ENCODE measurements at places on chromosomes 1 and 21.

DNA sequence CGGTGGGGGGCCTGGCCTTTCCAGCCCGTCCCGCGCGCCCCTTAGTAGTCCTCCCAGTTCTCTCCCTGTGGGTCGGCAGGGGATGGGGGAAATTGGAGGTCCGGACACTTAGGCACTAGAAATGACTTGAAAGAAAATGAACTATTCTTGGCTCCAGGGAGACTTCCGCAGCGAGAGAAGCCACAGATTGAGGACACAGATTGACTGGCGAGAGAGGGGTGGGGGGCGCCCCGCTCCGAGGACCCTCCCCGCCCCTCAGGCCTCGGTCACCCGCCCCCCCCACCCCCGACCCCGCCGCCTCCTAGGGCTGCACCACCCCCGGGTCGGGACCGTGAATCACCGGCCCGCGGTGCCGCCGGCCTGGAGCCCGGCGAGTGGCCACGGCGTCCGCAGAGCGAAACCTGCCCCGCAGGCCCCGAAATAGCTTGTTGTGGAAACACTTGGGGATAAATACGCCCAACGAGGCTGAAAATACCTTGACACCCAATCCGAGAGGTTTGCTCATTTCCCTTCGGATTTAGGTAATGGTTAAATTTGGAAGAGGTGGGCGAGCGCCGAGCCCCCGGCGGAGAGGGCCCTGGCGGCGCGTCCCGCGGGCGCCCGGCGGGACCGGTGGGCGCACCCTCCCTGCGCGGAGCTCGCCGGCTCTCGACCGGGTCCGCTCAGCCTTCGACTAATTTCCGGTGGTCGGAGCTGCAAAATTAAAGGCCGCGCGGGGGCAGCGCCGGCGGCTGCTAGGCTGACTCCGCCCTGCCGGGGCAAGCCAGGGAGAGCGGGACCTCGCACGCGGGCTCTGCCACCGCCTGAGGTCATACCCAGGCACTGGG is at the start of gene GFI1:
Gene GFI1, minus strand, starts transcription at position 675 of the 827 bp plus-strand sequence. CDS start 3,438 bp downstream, outside the sequence.
- peak; percentile 29 for DNase-seq

DNA sequence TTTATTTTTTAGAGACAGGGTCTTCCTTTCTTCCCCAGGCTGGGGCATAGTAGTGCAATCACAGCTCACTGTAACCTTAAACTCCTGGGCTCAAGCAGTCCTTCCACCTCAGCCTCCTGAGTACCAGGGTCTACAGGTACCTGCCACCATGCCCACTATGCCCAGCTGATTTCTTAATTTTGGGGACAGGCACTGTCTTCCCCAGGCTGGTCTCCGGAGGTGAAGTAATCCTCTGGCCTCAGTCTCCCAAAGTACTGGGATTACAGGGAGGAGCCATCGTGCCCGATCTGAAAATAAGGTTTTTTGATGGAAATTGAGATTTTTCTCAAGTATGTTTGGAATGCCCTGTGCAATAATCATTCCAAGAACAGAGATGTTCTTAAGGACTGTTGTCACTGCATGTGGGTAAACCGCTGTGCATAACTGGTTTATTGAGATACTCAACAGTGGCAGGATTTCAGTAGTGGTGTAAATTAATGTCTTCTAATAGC is 934 bp upstream of the MSH4 start:
- DNase-seq: no peak

GRCh38 chr1:164369698-164370365 is 189.2 kb upstream of the PBX1 start:
- DNase-seq: no peak

GRCh38 chr1:153057375-153057774 is at the start of gene SPRR2A:
Gene SPRR2A, minus strand, starts transcription at chr1:153057512. Its CDS starts 777 bp downstream, at chr1:153056735.
- no peak for DNase-seq

DNA sequence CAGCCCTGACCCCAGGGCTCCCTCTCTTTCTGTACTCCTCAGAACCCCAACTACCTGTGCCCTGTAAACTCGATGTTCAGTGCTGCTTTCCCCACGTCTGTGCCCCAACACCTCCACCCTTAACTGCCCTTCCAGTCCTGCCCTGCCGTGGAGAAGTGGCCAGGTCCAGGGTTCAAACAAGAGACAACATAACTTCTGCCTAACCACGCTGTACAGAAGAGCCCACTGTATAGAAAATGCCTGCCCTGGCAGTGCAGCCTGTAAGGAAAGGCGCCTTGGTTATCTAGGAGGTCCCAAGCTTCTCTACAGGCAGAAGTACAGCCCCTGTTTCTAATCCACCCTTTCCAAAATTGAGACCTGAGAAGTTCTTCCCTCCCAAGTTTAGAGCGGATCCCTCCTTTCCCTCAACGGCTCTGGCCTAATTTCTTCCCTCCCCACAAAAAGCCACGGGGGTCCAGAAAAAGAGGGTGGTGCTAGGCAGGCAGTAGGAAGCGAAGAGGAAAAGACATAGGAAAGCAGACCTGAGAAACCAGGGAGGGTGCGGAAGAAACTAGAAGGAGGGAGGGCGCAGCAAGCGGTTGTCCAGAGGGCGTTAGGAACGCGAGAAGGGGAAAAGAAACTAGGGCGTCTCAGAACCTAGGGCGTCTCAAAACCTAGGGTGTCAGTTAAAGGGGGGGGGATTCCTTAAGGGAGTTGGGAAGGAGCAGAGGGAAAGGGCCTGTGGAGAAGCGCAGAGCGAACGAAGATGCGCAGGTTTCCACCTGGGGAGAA is 3.2 kb downstream of the DMRTA2 start:
- DNase-seq: no peak

DNA sequence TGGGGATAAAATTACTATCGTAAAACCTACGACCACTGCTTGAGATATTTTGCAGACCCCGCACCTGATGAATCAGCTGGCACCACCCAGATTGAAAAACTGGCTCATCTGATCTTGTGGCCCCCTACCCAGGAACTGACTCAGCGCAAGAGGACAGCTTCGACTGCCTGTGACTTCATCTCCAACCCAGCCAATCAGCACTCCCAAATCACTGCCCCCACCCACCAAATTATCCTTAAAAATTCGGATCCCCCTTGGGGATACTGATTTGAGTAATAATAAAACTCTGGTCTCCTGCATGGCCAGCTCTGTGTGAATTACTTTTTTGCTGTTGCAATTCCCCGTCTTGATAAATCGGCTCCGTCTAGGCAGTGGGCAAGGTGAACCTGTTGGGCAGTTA is 81.4 kb downstream of the EDEM3 start:
- DNase-seq: no peak

DNA sequence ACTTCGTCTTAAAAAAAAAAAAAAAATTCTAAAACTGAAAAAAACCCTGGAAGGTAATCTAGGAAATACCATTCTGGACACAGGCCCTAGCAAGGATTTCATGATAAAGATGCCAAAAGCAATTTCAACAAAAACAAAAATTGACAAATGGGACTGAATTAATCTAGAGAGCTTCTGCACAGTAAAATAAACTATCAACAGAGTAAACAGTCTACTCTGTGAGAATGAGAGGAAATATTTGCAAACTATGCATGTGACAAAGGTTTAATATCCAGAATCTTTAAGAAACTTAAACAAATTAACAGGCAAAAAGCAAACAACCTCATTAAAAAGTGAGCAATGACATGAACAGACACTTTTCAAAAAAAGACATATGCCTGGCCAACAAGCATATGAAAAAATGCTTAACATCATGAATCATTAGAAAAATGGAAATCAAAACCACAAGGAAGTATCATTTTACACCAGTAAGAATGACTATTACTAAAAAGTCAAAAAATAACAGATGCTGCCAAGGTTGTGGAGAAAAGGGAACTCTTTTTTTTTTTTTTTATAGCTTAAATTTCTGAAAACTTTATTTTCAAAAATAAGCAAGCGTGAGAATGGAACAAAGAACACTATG is 29.4 kb upstream of the RNPC3 start:
- no peak for DNase-seq

DNA sequence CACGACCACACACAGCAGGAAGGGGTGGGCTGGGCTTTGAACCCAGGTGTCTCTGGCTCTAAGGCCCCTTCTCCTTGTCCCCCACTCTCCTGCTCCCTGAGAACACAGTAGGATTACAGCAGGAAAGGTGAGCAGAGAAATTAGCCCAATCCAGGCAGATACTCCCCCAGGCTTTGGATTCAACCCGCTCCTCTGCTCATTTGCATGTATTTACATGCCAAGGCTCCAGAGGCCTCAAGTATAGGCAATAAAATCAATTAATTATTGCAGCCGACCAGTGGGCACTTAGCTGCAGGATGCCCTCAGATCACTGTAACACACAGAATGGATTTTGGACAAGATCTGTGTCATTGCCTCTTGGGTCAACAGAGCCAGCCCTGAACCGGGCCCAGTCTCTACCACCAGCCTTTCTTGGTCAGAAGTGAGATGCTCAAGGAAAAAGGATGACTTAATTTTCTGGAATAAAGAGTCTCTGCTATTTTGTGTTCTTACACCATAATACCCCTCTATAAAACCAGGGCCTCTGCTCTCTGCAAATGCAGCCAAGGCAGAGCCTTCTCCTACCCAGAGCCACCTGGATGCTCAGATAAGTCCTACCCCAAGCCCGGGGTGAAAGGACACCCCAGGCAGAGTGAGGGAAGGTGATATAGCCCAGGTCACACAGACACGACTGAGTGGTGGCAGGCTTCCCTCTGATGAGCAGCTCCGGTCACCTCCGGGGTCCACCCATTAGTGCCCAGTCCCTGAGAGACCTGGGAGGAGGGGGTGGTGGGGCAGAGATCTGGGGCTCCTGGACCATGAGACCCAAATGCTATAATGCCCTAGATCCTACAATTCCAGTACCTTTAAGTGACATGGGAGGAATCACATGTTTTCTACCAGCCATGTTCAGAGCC is 28.9 kb downstream of the MATN1 start:
- DNase-seq: no peak

DNA sequence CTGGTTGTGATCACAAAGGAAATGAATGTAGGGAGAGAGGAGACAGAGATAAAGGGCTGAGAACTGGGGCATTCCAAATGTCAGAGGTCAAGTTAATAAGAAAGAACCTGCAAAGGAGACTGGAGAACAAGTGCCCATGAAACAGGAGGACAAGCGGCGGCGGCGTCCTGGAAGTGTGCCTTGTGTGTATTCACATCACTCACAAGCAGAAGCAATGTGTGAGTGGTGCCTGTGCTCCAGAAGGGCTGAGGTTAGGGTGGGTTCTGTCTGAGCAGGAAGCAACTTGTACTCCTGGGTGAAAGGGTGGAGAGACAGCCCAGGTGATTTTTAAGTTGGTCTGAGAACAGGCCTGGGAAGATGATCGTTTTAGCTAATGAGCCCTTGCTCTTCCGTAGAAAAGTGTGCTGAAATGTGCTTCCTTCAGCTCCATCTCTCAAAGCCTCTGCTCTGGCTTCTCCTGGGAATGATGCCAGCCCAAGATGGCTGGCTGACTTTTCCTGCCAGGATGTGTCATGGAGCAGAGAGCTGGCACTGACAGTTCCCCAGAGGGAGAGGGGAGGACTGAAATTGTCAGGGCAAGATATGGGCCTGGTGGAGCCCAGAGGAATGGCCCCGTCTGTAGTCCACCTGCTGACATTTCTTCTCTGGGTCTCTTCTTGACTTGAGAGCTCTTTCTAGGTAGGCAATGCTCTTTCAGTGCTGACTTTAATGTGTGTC is 25.1 kb upstream of the PLEKHA6 start:
- peak; percentile 62 for DNase-seq

DNA sequence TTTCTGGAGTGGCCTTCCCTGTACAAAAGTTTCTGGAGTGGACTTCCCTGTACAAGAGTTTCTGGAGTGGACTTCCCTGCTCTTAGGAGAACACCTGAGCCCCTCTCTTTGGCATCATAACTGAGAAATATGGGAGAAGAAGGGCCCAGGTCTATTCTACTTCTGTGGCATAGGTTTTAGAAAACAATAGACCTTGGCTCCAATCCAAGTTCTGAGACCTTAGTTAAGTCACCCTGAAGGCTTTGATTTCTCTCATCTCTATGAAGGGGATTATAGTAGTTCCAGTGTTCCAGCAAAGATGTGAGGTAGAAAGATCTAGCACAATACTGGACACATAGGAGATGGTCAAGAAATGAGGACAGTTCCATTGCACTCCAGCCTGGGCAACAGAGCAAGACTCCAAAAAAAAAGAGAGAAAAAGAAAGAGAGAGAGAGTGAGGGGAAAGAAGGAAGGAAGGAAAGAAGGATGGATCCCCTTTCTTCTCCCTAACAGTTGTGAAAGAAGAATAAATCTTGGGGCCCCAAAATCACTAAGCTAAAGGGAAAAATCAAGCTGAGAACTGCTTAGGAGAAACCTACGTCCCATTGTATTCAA is 13.3 kb upstream of the EIF4G3 start:
- DNase-seq: no peak

DNA sequence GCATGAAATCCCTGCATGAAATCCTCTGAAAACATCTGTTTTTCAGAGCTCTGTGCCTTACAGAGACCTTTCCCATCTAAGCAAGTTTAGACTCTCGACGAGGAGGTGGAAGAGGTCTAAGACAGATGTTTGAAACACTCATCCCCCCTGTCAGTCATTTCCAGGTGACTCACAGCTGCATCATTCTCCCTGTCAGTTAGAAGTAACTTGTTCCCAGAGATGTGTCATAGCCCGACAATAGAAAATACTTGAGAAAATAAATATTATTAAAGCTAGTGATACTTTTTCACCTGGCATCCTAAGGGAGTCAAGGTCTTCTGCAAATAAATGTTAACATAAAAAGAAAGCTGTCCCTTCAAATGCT is 41.6 kb upstream of the SEC16B start:
- no peak for DNase-seq

- no peak for DNase-seq
Observed at GRCh38 chr1:59282951-59283350, 13.9 kb upstream of the FGGY start.

DNA sequence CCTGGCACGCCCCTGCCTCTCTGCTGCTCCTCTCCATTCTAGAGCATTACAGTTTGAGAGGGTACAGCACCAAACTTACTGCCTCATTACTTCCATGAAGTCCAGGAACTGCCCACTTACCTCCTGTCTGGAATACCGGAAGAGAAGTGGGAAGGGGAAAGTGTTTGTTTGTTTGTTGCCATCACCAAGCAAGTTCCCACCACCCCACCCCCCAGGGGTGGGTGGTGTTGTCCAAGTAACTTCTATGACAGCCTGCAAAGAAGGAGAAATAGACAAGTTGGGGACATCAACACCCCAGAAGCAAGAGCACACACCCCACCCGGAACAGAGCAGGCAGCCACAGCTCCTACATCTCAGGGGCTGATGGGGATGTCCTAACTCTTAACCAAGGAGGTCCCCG is 18.0 kb downstream of the OPTC start:
- no peak for DNase-seq

- peak; percentile 12 for DNase-seq
Observed at GRCh38 chr1:14794136-14794768, 195.8 kb downstream of the KAZN start.

- no peak for DNase-seq
Observed at GRCh38 chr1:91161166-91161565, 139.3 kb upstream of the ZNF644 start.

DNA sequence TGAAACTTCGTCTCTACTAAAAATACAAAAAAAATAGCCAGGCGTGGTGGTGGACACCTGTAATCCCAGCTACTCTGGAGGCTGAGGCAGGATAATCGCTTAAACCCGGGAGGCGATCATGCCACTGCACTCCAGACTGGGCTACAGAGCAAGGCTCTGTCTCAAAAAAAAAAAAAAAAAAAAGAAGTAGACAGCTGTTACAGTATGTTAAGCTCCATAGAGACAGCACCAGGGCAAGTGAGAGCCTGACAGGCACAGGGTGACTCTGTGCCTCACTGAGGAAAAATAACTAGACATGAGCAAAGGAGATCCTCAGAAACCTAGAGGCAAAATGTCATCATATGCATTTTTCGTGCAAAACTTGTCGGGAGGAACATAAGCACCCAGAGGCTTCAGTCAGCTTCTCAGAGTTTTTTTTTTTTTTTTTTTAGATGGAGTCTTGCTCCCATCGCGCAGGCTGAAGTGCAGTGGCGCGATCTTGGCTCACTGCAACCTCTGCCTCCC is 9.0 kb upstream of the PRDX1 start:
- no peak for DNase-seq

- DNase-seq: no peak
Observed at GRCh38 chr1:32184650-32185049, 5.2 kb downstream of the TXLNA start.
